ENCODE measurements at places on chromosomes 6 and 20.

DNA sequence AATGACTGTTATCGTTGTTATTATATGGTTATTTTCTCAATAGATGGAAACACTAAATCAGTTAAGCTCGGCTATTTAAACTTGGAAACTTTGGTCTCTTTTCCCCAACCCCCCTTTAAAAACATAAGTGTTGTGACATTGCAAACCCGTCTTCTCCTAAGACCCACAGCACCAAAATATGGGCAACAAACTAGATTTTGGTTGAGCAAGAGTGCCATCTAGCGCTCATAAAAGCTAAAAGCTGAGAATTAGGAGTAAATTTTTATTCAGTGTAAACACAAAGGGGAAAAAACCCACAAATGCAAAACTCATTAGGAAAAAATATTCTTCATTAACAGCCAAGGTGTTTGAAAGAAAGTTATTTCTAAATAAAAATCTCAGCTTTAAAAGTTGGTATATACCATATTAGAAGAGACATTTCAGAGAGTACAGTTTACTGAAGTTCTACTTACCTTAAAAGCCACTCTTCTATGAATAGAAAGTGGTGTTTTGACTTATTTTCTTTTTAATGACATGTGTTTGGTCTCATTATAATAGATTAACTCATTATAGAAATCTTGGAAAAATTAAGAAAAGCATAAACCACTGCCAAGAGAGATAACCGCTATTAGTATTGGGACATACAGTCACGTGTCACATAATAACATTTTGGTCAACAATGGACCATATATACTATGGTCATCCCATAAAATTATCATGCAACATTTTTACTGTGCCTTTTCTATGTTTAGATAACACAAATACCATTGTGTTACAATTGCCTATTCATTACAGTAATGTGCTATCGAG is 21.1 kb downstream of the SESN1 start:
- DNase-seq: no peak

- DNase-seq: no peak
These were observed 441.1 kb downstream of the MEI4 start for GRCh38 chr6:78093906-78094305.

- DNase-seq: no peak
These were observed 25.5 kb downstream of the COL11A2 start for GRCh38 chr6:33166811-33167210.

- no peak for DNase-seq
These were observed 125.3 kb downstream of the ATXN1 start for GRCh38 chr6:16635810-16636602.

DNA sequence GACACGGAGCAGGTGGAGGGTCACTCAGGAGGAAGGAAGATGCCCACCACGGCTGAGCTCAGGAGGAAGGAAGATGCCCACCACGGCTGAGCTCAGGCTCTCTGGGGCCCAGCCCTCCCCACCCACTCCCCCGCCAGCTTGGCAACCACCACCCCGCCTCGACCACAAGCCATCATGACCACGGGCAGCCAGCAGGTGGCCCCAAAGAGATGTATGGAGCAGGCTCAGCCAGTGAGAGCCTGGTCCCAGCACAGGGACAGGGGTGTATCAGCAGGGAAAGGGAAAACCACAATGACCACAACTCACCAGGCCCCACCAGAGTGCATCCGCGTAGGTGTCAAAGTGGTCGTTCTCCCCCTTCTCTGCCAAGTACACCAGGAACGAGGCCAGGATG is 30.4 kb downstream of the KCNQ2 start:
- no peak for DNase-seq

- no peak for DNase-seq
These were observed 269.0 kb downstream of the UST start for GRCh38 chr6:149015535-149016525.

DNA sequence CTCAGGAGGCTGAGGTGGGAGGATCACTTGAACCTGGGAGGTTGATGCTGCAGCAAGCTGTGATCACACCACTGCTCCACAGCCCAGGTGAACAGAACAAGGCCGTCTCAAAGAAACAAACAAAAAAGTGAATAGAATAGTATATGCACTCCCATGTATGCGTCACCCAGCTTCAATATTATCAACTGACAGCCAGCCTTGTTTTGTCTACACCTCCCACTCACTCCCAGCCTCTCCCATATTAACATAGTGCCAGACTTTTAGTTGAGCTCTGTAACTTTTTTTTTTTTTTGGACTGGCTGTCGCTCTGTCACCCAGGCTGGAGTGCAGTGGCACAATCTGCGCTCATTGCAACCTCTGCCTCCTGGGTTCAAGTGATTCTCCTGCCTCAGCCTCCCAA is 18.1 kb upstream of the ILRUN start:
- no peak for DNase-seq

DNA sequence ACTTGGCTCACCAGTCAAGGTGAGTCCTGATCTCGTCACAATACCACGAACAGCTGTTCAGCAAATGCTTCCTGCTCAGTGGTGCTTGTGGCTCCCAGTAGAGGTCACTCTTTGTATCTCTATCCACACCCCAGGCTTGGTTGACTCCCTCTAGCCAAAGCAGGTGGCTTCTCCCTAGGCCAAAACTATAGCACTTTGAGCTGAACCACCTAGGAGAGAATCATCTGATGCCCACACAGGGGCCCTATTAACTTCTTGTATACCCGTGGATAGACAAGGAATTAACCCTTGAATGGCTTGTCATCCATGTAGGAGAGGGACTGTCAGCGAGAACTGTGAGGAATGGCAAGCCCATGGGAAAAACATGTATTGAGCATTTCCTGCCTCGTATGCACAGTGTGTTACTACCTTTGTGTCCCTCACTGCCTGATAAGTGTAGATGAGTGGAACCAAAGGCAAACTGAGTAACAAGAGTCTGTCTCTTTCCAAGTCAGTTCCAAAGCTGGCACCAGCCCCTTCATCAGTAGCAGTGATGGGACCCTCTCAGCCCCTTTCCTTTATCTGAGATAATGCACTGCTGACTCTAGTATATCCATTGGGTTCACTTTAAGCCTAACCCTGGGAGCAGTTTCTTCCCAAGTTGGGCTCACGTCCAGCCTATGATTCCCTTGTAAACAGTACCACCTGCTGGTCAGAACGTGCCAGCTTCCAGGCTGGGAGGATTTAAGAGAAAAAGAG is 42.5 kb downstream of the EIF2S2 start:
- DNase-seq: peak; percentile 84

GRCh38 chr6:42729731-42730130 is 7.3 kb upstream of the PRPH2 start:
- no peak for DNase-seq

DNA sequence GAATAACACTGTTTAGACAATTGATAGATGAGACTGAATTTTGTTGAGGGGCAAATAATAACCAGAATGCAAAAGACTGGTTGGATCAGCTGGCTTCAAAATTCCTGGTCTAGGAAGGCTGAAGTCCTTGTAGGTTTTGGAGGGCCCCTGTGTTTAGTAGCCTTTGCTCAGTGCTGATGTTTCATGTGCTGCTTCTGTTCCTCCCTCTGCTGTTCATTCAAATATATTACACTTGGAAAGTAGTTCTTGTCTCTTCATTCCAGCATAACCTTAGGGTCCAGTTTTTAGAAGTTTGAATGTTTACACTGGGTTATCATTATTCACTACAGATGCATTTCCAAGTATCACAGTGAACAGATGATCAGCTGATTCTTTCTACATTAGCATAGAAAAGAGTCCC is 72.5 kb downstream of the FLRT3 start:
- DNase-seq: no peak

- DNase-seq: no peak
These were observed 149.7 kb downstream of the LAMA2 start for GRCh38 chr6:129032602-129033001.

GRCh38 chr20:5171064-5171789 is 44.4 kb downstream of the CDS2 start:
- DNase-seq: no peak

- DNase-seq: no peak
These were observed 36.4 kb downstream of the HLA-DPB1 start for GRCh38 chr6:33112148-33112547.

GRCh38 chr6:152257581-152257980 is 379.6 kb downstream of the SYNE1 start:
- no peak for DNase-seq

- no peak for DNase-seq
These were observed 5.9 kb upstream of the CST7 start for GRCh38 chr20:24943196-24943595.

GRCh38 chr6:18360188-18360587 is 27.0 kb upstream of the RNF144B start:
- DNase-seq: no peak

DNA sequence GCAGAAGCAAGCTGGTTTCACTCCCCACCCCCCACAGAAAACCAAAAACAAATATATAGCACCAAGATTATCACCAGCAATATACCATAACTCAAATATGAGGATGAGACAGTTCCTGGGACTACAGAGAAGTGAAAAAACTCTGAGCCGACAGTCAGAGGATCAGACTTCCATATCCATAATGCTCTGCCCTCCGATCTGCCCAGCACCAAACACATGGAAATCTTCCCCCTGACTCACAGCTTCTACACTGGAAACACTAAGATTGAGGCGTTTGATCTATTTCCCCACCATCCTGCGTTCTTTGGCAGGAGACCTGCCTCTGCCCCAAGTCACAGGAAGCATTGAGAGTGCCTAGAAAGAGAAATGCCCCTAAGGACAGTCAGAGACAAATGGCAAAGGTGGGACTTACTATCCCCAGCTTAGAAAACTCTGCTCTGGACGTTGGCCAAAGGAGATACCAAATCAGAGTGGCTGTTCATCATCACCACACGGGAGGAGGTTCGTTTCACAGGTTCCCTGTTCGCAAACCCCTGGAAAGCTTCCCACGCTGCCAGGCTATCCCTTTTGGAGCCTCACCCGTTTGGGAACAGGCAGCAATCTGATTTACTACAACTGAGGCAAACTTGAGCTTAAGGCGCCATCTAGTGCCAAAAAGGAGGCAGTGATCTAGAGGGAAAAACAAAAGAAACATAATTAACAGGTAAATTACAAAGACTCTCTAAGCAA is 48.7 kb upstream of the SRSF6 start:
- no peak for DNase-seq

DNA sequence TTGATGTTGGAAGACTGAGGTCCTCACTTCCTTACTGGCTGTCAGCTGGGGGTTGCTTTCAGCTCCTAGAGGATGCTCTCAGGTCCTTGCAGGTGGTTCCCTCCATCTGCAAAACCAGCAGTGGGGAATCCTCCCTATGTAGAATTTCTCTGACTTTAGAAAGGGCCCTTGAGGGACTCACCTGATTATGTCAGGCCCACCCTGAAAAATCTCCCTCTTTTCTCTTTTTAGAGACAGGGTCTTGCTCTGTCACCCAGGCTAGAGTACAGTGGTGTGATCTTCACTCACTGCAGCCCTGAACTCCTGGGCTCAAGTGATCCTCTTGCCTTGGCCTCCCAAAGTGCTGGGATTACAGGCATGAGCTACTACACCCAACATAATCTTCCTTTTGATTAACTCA is 102.9 kb upstream of the MCHR2 start:
- no peak for DNase-seq

DNA sequence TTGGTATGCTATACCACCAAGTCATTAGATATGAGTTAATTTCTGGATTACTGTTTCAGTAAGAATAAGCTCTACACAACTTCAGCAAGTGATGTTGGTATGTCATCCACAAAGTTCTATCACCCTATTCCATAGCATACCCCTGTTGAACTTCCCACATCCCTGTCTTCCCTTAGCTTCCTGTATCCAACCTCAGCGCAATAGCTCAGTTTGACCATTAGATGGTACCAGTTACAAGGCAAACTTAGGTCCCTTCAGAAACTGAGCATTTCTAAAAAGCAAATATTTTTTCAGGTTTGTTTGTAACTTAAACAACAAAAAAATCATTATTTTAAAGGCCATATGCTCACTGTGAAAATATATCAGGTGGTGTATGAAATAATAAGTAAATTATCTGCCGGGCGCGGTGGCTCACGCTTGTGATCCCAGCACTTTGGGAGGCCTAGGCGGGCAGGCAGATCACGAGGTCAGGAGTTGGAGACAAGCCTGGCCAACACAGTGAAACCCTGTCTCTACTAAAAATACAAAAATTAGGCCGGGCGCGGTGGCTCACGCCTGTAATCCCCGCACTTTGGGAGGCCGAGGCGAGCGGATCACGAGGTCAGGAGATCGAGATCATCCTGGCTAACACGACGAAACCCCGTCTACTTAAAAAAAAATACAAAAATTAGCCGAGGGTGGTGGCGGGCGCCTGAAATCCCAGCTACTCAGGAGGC is 8.8 kb upstream of the MOG start:
- no peak for DNase-seq

DNA sequence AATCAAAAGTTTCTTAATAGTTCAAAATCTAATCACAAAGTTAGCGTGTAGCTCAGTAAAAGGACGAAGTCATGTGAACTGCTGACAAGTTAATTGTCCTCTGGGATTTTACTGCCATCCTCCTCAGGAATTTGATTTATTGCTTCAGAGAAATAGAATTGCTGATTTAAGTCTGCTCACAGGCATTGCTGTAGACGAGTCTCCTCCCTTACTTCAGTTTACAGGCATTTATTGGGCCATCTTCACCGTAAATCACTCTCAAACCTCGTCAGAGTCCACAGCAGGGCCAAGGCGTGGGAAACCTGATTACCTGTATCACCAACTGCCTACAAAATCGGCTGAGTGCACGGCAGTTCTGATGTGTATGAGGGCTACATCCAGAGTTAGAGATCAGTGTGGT is 119.1 kb upstream of the PDE10A start:
- no peak for DNase-seq

GRCh38 chr20:39025883-39026282 is 63.7 kb downstream of the DHX35 start:
- DNase-seq: no peak

DNA sequence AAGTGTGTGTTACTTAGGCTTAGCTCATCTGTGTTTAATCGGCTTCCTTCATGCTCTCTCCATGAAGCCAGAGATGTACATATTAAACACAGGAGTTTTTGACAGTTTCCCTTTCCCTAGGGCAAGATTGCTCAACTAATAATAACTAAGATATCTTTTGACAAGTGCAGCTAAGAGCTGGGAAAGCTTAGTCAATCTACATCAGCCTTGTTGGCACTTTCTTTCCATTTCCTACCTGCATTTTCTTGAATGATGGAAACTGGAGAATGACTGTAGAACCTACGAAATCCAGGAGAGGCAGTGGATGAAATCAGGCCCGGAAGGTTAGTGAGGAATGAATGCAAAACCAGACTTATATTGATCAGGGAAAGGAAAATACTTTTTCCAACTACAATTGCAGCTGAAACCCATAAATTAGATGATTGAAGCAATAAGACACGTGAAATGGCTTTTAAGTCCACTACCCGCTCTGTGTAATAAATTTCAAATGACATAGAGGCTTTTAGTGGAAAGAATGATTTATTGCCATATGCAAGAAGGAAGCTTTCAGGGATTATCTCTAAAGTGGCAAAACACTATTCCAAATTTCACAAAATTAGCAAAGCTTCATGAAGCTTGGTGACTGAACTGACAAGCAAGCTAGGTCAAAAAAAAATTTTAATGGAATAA is 237.2 kb upstream of the ID4 start:
- DNase-seq: no peak

GRCh38 chr20:44309763-44310663 is 989 bp downstream of the FITM2 start:
- DNase-seq: no peak

- DNase-seq: no peak
These were observed 39.2 kb downstream of the TRIM27 start for GRCh38 chr6:28884423-28885131.

All from right forelimb (tissue), 1 donor.